ENCODE measurements at places on chromosomes 1 and 21. TPM values are rescaled to one million over a fixed set of nuclear protein-coding genes. Genes with fewer than 3 reads are reported as not detected.

- peak; percentile 27 for DNase-seq
Measured at GRCh38 chr1:117339866-117340700, 27.2 kb upstream of the MAN1A2 start.

KCNJ6 gene
- total RNA-seq, result 0.23 TPM

- no peak for DNase-seq
Measured at GRCh38 chr1:79293611-79294010, 287.1 kb upstream of the ADGRL4 start.

GRCh38 chr1:192147696-192148095 is 10.6 kb upstream of the RGS18 start:
- no peak for DNase-seq

- no peak for DNase-seq
Measured at GRCh38 chr1:86069757-86070145, 86.8 kb downstream of the COL24A1 start.

- DNase-seq, result no peak
Measured at GRCh38 chr1:203077956-203078355, 7.9 kb downstream of the MYOG start.

Data from prostate gland (tissue), 2 donors.